Psoas muscle (tissue), 8 donors: ENCODE measurements at places on chromosomes 2 and 18. TPM values are rescaled to one million over a fixed set of nuclear protein-coding genes. Genes with fewer than 3 reads are reported as not detected.

GRCh38 chr18:39761273-39761672, 2193.8 kb upstream of the PIK3C3 start:
- H3K4me3 ChIP-seq: no peak overlapping the region
- H3K36me3 ChIP-seq: no peaks in the 10 kb centered on the region
- no peak for DNase-seq
- no peaks in the 10 kb centered on the region for H3K27me3 ChIP-seq
- H3K4me1 ChIP-seq: no peaks in the 10 kb centered on the region

DNA sequence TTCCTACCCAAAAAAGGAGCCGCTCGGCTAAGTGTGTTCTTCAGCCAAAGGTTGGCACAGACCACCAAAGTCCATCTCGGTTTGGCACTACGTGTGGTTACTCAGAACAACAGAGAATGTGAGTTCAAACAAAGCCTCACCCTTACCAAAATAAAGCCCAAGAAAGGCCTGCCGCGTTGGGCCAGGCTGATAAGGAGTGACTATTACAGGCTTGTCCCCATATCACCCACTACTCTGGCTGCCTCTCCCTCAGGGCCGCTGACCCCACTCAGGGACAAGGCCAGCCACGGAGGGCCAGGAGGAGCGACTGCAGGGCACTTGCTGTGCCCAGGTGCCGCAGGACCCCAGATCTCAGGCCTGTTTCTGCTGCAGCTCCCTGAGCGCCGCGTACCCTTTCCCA, 13.8 kb downstream of the HS1BP3 start:
- H3K4me3 ChIP-seq: no peak overlapping the region
- peaks cover 22% of the 10 kb centered on the region for H3K4me1 ChIP-seq
- no peaks in the 10 kb centered on the region for H3K27me3 ChIP-seq
- DNase-seq: no peak
- no peaks in the 10 kb centered on the region for H3K36me3 ChIP-seq

DNA sequence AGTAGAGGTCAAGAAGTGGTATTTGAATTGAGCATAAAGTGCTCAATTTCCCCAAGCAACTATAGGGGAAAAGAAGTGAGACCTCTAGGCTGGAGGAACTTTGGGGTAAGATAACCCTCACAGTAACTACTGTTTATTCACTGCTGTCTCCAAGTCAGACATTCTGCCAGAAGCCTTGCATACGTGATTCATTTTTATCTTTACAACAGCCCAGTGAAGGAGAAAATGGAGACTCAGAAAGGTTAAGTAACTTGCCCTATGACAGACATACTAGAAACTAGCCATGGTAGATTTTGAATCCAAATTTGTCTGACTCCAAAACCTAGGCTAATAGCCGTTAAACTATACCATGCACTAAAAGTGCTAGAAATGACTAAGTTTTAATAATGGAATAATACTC, 28.4 kb downstream of the DNAJC10 start:
- no peak overlapping the region for H3K27ac ChIP-seq
- no peaks in the 10 kb centered on the region for H3K4me1 ChIP-seq
- no peak for DNase-seq
- peaks cover 60% of the 10 kb centered on the region for H3K36me3 ChIP-seq
- no peaks in the 10 kb centered on the region for H3K27me3 ChIP-seq

- peak; percentile 27 for DNase-seq
- no peak overlapping the region for H3K4me3 ChIP-seq
- no peaks in the 10 kb centered on the region for H3K36me3 ChIP-seq
- no peak overlapping the region for H3K27ac ChIP-seq
- H3K4me1 ChIP-seq: no peaks in the 10 kb centered on the region
Observed at GRCh38 chr18:23809415-23809814, 120.2 kb downstream of the LAMA3 start.

DNA sequence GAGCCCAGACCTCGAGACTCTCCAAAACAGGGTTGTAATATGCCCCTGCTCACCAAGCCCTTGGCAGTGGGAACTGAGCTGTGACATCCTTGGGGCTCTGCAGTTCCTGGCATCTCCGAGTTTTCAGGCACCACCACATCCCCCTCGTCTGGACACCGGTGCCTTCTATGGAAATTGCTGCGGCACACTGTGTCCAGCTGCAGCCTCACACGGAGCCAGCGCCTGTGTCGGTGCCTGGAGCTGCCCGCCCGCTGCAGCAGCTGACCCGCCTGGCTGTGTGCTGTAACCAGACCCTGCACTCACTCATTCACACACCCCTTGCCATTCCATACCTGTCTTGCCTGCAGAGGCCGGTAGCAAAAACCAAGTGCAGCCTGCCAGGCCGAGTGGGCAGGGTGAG, 11.8 kb downstream of the IWS1 start:
- peak; percentile 63 for DNase-seq
- H3K27ac ChIP-seq: peak overlapping the region; percentile 85
- H3K4me3 ChIP-seq: peak overlapping the region; percentile 38
- no peaks in the 10 kb centered on the region for H3K27me3 ChIP-seq
- H3K4me1 ChIP-seq: peaks cover 91% of the 10 kb centered on the region

- no peaks in the 10 kb centered on the region for H3K36me3 ChIP-seq
- H3K4me1 ChIP-seq: peaks cover 15% of the 10 kb centered on the region
Observed at GRCh38 chr2:168480356-168480755, 24.3 kb downstream of the CERS6 start.

DNA sequence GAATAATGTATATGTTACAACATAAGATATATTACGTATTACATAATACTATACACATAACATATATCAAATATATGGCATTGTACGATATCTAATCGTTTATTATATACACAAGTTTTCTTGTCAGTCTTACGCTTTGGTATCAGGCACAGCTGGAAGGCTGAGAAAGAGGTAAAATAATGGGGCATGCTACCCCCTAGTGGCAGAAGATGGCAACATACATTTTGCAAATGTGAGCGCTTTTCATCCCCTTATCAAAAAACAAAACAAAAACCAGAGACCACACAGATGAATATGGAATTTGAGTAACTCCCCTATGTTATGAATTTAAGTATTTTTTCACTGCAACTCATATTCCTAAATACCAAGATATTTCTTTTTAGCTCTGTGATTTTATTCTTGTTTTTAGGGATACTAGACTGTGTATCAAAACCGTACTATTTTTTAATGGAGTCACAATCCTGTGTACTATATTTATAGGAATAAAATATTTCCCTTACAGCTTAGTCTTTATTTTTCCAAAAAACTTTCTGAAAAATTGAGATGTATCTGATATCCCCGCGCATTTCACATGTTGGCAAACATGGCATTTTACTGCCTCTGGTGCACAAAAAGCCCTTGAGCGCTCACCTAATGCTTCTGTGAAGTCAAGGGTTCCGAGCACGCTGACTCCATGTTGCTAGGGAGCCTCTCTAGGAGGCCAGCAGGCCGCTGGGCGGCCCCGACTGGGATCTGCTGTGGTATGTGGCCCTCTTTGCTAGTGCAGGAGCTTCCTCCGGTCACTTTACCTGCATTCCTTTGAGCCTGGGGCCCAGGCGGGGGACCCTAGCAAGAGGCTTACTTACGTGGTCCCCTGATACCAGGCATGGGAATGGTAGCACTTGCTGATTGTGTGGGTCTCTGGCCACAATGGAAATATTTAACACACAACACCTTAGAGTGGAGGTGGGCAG, 62.5 kb downstream of the SLC4A3 start:
- no peak overlapping the region for H3K4me3 ChIP-seq
- H3K27me3 ChIP-seq: no peaks in the 10 kb centered on the region
- no peak for DNase-seq
- H3K36me3 ChIP-seq: no peaks in the 10 kb centered on the region
- H3K27ac ChIP-seq: no peak overlapping the region

DNA sequence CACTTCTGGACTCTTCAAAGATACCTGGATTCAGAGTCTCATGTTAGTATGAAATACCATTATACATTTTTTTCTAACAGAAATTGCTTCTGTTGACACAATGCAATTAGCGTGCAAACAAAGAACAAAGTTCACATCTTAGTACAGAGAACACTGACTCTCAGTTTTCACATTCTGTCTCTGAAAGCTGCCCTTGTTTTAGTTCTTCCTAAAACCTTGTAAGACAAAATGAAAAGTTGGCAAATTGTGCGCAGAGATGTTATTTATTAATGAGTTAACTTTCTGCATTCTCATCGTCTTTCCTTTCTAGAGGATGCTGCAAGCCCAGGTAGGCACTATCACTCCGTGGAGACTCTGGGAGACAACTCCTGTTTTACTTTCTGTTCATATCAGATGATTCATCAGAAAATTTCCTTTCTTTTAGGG, 377.3 kb upstream of the POU3F3 start:
- no peaks in the 10 kb centered on the region for H3K4me1 ChIP-seq
- no peak overlapping the region for H3K4me3 ChIP-seq
- no peaks in the 10 kb centered on the region for H3K27me3 ChIP-seq
- H3K27ac ChIP-seq: no peak overlapping the region
- no peak for DNase-seq

DNA sequence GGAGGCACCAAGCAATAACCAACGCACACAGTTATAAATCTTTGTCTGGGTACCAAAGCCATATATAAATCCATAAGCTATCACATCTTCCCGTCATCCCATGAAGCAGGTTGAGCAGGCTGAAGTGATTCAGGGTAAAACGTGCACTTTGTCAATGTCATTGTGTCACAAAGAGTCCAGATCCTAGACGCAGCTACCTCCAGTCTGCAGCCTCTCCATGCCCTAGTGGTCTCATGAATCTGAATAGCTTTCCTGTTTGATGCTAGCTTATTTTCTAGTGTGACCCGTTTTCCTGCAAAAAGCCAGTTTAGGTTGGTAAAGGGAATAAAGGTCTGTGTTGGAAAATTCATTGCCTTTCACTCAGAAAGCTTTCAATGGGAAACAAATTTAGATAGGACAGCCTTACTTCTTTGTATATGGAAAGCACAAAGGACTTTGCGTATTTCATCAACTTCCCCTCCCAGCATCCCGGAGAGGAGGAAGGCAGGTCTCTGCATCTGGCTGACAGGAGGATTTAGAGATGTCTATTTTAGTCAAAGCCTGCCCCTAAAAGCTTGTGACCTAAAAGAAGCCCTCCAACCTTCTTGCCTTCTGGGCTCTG, 222.3 kb upstream of the ARL4C start:
- H3K36me3 ChIP-seq: no peaks in the 10 kb centered on the region
- DNase-seq: no peak
- no peaks in the 10 kb centered on the region for H3K4me1 ChIP-seq
- no peaks in the 10 kb centered on the region for H3K27me3 ChIP-seq

- peak; percentile 31 for DNase-seq
- no peaks in the 10 kb centered on the region for H3K27me3 ChIP-seq
- no peak overlapping the region for H3K4me3 ChIP-seq
- peak overlapping the region; percentile 13 for H3K27ac ChIP-seq
- H3K4me1 ChIP-seq: peaks cover 8% of the 10 kb centered on the region
- H3K36me3 ChIP-seq: no peaks in the 10 kb centered on the region
Observed at GRCh38 chr2:64260817-64261216, 116.6 kb upstream of the PELI1 start.

- H3K36me3 ChIP-seq: no peaks in the 10 kb centered on the region
- H3K27ac ChIP-seq: no peak overlapping the region
- no peaks in the 10 kb centered on the region for H3K4me1 ChIP-seq
- no peak for DNase-seq
- no peaks in the 10 kb centered on the region for H3K27me3 ChIP-seq
Observed at GRCh38 chr18:475202-476031, 25.1 kb downstream of the COLEC12 start.

- H3K36me3 ChIP-seq: no peaks in the 10 kb centered on the region
- H3K27me3 ChIP-seq: no peaks in the 10 kb centered on the region
- no peak overlapping the region for H3K27ac ChIP-seq
- DNase-seq: no peak
Observed at GRCh38 chr2:43254331-43254730, 27.9 kb upstream of the ZFP36L2 start.

DNA sequence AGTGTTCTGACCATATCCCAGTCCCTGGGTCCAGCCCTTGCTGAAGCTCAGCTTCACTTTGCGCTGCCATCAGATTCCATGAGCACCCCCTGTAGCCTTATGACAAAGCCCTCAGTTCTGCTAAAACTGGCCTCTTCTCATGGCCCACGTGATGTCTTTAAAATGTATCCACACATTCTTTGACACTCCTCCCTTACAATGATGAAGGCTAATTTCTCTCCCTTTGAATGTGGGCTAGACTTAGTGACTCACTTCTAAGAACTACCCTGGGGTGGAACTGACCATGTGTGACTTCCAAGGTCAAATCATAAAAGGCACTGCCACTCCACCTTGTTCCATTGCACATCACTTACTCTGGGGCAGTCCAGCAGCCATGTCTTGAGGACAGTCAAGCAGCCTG, 45.4 kb upstream of the GORASP2 start:
- no peaks in the 10 kb centered on the region for H3K4me1 ChIP-seq
- no peak overlapping the region for H3K4me3 ChIP-seq
- H3K36me3 ChIP-seq: no peaks in the 10 kb centered on the region
- no peak overlapping the region for H3K27ac ChIP-seq
- no peak for DNase-seq

DNA sequence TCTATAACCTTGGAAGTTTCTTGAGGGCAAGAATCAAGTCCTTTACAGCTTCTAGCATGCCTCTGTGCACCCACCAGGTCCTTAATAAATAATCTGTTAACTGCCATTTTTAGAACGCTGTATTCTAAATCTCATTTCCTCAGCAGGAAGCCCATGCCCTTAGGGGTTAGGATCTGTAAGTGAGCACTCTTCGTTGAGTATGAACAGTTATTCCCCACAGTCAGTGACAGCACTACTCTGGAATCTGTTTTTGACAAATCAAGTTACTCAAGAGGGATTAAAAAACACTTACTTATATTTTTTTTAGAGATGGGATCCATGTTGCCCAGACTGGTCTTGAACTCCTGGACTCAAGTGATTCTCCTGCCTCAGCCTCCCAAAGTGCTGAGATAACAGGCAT, 14.6 kb downstream of the PAIP2B start:
- H3K27me3 ChIP-seq: no peaks in the 10 kb centered on the region
- no peaks in the 10 kb centered on the region for H3K36me3 ChIP-seq
- H3K4me3 ChIP-seq: no peak overlapping the region

- no peak for DNase-seq
- no peaks in the 10 kb centered on the region for H3K4me1 ChIP-seq
- H3K4me3 ChIP-seq: no peak overlapping the region
Observed at GRCh38 chr2:107282135-107282534, 396.2 kb upstream of the ST6GAL2 start.

GRCh38 chr2:182379241-182379640, 47.6 kb downstream of the PDE1A start:
- H3K4me1 ChIP-seq: no peaks in the 10 kb centered on the region
- no peaks in the 10 kb centered on the region for H3K27me3 ChIP-seq
- H3K36me3 ChIP-seq: no peaks in the 10 kb centered on the region
- H3K4me3 ChIP-seq: no peak overlapping the region

DNA sequence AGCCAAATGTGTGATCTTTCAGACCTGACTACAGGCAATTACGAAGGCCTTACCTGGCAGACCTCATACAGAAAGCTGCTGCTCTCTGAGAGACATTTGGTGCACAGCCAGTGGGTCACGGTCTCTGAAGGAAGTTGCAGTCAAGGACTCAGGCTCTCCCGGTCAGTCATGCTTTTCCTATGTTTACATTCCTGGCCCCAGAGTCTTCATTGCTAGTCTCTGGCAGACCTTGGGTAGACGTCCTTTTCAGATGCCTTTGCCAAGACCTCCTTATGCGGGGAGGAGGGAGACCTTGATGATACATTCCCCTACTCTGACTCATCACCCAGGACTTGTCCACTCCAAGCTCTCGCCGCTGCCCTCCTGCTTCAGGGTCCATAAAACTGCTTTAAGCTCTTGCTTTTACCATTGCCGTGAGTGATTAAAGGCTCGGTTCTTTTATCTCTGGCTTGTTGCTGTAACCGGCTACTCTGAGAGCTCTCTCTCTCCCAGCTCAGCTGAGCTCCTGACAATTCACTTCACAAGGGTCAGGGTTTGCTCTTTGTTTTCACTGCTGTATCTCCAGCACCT, 62.0 kb upstream of the SLC35F5 start:
- no peaks in the 10 kb centered on the region for H3K27me3 ChIP-seq
- no peaks in the 10 kb centered on the region for H3K36me3 ChIP-seq
- peaks cover 5% of the 10 kb centered on the region for H3K4me1 ChIP-seq
- H3K27ac ChIP-seq: peak overlapping the region; percentile 75
- peak; percentile 58 for DNase-seq

The CPS1 gene
- total RNA-seq: 0.91 TPM

The DYNAP gene
- not detected for total RNA-seq

The NDUFV2 gene
- total RNA-seq: 319 TPM
